ENCODE measurements at places on chromosomes 6 and 20.

- no peak for DNase-seq
Measured at GRCh38 chr20:10909803-10910202, 236.0 kb upstream of the JAG1 start.

DNA sequence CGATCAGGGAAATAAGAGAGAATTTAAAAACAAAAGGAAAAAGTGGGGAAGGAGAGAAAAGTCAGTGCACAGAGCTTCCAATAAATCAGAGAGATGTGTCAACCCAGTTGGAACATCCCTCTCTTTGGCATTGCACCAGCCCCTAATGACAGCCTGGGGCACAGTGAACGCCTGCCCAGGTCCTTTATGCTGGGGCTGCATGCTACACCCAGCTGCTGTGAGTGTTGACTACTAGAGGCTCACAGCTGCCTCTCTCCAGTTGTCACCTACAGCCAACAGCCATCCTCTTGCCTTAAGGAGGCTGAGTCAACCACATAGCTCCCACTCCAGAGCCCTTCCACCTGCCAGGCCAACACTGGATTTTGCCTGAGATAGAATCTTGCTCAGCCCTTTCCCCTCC, 19.0 kb downstream of the OR2H2 start:
- no peak for DNase-seq

DNA sequence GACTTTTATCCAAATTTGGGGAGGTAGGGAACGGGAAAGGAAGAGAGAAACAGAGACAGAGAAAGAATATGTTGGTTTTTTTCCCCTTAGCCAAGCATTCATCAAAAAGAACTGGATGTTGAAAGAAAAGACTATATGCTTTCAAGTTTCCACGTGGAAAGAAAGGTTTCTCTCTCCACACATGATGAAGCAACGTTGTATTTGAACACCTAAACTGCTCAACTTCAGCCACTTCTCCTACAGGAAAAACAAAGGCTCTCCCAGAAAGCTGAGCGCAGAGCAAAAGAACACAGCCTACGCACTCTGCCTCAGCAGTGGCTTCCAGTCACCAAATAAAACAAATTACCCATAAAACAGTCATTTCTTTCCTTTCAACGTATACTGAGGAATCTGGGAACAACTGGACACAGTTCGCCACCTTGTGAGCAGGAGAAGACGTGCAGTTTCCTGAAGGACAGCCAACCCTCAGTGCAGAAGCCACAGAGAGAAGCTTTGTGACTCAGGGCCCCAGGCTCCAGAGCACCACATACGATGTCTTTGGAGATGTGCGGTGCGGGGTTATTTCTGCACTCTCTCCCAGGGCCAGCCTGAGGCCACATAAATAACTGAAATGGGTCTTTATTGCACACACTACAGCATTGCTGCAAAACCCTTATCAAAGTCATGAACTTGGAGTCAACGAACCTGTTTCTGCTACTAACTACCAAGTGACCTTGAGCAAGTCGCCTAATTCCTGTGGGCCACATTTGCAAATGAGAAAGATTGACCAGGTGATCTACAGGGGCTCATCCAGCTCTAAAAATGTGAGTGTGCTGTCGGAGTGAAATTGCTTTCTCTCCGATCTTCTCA, 10.1 kb downstream of the IL17F start:
- DNase-seq: no peak

- no peak for DNase-seq
Measured at GRCh38 chr6:32589596-32590449, at the start of gene HLA-DRB1. Gene HLA-DRB1 (minus strand): TSS chr6:32589848. CDS start chr6:32589742, 106 bp downstream.

DNA sequence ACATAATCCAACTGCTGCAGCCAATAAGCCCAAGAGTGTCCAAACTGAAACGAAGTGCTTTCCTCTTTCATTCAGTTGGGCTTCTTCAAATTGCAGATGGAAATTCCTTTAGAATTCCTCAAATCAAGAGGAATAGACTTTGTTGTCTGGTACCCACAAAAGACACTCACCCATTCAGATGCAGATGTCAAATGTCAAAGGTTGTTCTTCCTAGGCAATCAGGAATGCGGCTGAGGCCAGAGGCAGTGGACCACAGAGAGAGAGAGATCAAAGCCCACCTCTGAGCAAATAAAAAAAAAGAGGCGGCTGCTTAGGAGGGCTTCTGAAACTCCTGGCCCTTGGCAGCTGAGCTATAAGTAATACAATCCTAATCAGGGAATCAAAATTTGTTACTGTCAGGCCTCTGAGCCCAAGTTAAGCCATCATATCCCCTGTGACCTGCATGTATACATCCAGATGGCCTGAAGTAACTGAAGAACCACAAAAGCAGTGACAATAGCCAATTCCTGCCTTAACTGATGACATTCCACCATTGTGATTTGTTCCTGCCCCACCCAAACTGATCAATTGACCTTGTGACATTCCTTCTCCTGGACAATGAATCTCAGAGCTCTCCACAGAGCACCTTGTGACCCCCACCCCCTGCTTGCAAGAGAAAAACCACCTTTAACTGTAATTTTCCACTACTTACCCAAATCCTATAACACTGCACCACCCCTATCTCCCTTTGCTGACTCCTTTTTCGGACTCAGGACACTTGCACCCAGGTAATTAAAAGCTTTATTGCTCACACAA, 303.0 kb upstream of the GJE1 start:
- DNase-seq: no peak

DNA sequence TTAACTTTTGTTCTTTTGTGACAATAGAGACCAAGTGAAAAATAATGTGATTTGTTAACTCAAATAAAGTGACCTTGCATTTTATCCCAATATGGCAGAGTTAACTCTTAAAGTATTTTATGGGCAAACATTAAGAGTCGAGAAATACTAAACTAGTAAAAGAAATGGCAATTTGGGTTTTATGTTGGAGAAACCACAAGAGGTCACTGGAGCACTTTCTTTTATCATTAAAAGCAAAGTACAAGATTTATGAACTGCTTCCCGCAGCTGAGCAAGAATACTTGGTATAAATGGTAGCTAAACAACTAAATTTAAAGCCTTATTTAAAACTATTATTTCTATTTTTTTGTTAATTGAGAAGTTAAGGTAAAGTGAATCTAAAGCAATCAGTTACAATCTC, 33.5 kb upstream of the MCM9 start:
- DNase-seq: no peak

GRCh38 chr20:35199740-35200139, 26.8 kb upstream of the MMP24 start:
- no peak for DNase-seq

DNA sequence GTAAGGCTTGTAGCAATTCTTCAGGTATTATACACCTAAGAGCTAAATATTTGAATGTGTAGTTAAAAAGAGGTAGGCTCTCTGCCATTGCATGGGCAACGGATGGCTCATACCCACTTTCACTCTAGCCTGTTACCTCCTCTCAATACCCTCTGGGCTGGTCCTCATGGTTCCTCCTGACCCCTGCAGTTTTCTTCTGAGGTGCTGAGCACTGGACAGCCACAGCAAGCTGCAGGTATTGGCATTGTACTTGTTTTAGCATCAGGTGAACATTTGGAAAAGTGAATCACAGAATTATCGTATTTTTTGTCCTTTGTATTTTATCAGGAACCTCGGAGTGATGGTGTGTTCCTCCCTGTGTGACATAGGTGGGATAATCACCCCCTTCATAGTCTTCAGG, 32.9 kb downstream of the SLC22A1 start:
- no peak for DNase-seq

DNA sequence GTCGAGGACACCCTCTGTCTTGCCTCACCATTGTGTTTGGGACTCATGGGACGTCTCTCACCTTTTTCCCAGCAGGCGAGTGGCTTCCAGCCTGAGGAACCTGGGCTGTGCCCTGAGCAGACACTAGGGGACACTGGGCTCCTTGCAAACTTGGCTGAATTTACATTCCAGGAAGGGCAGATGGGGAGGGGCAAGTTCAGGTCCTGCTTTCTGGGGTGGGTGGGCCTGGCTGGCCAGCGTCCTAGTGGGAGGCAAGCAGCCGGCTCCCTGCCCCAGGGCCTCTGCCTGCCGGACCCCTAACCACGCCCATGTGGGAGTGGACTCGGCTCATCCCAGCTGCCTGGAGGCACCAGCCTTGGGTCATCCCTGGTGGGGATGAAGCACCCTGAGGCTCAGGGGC, 48.2 kb upstream of the MLN start:
- DNase-seq: no peak

GRCh38 chr20:37504404-37505096, 16.5 kb upstream of the NNAT start:
- DNase-seq: no peak

DNA sequence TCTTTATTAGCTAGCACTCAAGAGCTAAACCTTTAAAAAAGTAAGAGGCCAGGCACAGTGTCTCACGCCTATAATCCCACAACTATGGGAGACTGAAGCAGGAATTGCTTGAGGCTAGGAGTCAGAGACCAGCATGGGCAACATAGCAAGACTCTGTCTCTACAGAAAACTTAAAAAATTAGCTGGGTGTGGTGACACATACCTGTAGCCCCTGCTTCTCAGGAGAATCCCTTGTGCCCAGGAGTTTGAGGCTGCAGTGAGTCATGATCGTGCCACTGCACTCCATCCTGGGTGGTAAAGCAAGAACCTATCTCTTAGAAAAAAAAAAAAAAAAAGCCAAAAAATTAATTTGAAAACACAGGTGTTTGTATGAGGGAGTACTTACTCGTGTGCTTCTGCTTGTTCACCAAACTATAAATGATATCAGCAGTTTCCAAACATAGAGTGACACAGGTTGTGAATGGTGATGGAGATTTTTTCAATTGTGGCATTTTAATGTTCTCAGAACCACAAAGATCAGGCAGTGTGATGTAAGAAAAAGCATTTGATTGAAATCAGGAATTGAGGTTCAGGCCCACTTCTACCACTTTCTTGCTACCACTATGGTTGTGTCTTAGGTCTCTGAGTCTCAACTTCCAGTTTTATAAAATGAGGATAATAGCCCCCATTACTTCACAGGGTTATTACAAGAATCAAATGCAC, 104.9 kb downstream of the FOXO3 start:
- DNase-seq: no peak

- no peak for DNase-seq
Measured at GRCh38 chr6:118567974-118568373, 19.9 kb downstream of the PLN start.

GRCh38 chr6:14882394-14883026, 363.4 kb upstream of the JARID2 start:
- no peak for DNase-seq

- DNase-seq: no peak
Measured at GRCh38 chr6:122628714-122629113, 18.5 kb downstream of the PKIB start.

DNA sequence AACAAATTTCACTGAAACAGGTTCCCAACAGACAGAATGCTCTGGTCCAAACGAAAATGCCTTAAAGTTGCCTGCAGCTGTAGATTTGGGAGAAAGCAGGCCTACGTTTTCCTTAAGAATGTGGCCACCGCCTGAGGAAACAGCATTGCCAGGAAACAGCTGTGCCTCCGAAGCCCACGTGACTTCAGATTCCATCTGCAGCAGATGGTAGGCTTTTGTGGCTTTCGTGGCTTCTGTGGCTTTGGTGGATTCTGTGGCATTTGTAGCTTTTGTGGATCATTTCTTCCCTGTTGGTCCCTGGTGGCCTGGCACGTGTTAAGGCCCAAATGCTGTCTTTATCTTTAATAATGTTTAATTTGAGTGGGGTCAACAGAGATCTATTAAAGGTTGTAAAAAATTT, 222.9 kb downstream of the TTLL2 start:
- no peak for DNase-seq

DNA sequence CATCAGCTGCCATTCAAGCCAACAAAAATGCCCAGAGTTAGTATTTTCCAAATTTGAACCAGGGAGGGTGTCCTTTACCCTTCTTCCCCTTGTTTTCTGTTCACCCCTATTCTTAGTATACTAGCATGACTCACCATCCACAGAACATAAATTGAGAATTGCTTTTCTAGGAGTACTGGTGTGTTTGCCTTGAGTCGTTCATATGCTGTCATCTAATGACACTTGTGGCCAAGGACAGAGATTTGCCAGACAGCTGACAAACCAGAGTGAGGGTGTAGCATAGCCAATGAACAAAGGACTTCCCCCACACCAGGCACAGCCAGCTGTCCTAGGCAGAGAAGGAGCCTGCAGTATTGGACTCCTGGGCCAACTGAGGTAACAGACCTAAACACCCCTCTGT, 62.2 kb downstream of the FILIP1 start:
- DNase-seq: no peak

DNA sequence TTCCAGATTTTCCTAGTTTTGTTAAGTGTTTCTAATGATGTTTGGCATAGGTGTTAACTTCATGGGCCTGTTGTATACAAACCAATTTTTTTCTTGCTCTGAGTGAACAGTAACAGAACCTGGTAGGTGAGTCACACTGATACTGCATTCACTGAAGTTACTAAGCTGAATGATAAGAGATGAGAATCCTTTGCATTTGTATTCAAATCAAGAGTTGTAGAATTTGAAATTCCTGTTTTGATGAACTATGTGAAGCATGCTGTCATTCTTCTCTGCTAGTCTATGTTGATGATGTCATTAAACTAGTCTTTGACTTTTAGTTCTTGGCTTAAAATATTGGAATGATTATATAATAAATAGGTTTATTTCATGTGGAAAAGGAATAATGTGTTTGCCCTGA, 37.9 kb downstream of the PTPRA start:
- no peak for DNase-seq

GRCh38 chr20:35192118-35192872, 20.4 kb downstream of the PROCR start:
- no peak for DNase-seq

- no peak for DNase-seq
Measured at GRCh38 chr6:12935637-12936036, 219.1 kb downstream of the PHACTR1 start.

GRCh38 chr6:37284781-37285180, 26.8 kb upstream of the TMEM217 start:
- DNase-seq: no peak

DNA sequence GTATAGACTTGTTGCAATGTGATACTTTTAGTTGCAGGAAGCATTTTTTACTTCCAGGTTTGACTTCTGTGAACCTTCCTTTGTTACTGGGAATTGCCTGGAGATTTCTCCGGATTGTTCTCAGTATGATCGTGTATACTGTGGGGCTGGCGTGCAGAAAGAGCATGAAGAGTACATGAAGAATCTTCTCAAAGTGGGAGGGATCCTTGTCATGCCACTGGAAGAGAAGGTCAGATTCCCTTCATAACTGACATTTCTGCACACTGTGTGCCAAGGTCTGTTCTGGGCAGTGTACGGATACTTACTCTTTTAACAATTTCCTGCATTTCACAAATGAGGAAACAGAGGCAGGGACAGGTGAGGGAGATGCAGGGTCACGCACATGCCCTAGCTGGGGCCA, 9.7 kb downstream of the PCMTD2 start:
- no peak for DNase-seq
